ENCODE measurements at places on chromosomes 13 and 19.

DNA sequence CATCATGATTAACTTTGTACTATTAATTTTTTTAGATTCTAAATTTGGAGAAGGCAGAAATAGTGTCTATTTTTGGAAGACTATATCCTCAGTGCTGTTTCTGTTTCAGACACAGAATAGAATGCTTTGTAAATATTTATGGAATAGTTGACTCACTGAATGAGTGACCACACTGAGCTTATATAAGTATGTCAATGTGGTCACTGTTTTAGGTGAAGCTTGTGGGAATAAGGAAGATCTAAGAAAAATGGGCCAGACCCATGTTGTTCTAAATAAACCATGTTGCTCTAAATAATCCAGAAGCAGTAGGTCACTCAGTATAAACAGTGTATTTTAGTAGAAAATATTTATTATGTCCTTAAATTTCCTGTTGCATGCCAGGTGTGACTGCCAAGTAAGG lies 45.5 kb upstream of the DACH1 start:
- DNase-seq = no peak

GRCh38 chr13:105960326-105960725 lies 575.1 kb downstream of the EFNB2 start:
- DNase-seq = no peak

DNA sequence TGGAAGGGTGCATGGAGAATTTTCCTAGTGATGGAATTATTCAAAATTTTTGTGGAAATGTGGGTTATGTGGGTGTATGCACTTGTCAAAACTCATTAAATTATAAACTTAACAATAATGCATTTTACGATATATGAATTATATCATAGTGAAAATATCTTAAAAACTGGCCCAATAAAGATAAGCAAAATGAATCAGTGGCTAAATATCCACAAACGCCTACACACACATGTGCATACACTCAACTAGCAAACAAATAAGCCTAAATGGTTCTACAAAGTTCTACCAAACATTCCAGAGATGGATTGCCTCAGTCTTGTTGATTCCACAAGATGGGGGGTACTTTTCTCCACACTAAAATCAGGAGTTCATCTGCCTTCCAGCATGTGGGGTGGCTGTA lies 349.5 kb downstream of the TSHZ3 start:
- DNase-seq = no peak

DNA sequence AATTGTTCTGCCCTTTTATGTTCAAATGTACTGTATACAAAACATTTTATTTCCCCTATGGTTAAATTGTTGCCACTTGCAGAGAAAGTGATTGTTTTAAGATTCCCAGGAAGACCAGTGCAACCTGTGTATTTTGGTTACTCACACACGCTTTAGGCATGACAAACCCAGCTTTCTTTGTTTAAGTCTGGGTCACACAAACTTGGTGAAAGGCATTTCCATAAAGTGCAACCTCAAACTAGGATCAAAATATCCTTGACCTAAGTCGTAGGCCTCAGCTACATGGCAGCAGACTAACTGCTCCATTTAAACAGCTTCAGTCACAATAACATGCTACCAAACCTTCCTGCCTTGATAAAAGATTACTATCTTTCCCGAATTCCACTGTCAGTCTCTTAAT lies 639.0 kb upstream of the PRR20A start:
- no peak for DNase-seq

DNA sequence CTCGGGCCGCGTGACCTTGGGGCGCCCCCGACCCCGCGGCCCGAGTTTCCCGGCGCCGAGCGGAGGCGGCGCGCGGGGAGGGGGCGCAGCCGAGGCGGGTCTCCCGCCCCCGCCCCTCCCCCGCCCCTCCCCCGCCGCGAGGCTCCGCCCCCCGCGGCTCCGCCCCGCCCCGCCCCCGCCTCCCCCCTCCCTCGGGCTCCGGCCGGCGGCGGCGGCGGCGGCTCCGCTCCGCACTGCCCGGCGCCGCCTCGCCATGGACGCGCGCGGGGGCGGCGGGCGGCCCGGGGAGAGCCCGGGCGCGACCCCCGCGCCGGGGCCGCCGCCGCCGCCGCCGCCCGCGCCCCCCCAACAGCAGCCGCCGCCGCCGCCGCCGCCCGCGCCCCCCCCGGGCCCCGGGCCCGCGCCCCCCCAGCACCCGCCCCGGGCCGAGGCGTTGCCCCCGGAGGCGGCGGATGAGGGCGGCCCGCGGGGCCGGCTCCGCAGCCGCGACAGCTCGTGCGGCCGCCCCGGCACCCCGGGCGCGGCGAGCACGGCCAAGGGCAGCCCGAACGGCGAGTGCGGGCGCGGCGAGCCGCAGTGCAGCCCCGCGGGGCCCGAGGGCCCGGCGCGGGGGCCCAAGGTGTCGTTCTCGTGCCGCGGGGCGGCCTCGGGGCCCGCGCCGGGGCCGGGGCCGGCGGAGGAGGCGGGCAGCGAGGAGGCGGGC lies at the start of gene HCN2:
Gene HCN2, plus strand, starts transcription at position 189 of the 703 bp plus-strand sequence. Its CDS starts 65 bp downstream, at position 254.
- DNase-seq = no peak

- DNase-seq = no peak
These were observed 1.0 kb downstream of the COL4A1 start for GRCh38 chr13:110305949-110306339.

GRCh38 chr19:18353378-18354005 lies 13.1 kb downstream of the PGPEP1 start:
- no peak for DNase-seq

DNA sequence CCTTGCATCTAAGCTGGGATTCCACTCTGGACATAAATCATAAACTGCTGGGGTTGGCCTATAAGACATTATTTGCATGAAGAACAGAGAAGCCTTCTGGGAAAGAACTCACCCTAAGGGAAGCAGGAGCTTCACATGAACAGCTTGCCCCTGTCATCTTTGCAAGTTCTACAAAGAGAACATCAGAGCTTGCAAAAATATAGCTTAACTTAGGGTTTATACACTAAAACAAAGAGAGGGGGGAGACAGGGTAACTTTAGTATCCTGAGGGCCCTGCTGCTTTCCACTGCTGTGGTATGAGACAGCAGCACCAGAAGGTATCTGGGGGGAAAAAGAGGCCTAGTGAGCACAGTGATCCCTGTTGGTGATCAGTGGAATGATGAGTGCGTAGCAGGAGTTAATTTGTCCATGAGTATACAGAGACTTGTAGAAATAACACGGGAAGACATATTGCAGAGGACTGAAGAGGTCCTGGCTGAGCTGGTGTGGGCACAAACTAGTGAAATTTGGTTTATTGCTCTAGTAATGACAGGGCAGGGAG lies 116.1 kb upstream of the TSC22D1 start:
- no peak for DNase-seq

GRCh38 chr13:102191951-102192502 lies 209.8 kb downstream of the FGF14 start:
- no peak for DNase-seq

DNA sequence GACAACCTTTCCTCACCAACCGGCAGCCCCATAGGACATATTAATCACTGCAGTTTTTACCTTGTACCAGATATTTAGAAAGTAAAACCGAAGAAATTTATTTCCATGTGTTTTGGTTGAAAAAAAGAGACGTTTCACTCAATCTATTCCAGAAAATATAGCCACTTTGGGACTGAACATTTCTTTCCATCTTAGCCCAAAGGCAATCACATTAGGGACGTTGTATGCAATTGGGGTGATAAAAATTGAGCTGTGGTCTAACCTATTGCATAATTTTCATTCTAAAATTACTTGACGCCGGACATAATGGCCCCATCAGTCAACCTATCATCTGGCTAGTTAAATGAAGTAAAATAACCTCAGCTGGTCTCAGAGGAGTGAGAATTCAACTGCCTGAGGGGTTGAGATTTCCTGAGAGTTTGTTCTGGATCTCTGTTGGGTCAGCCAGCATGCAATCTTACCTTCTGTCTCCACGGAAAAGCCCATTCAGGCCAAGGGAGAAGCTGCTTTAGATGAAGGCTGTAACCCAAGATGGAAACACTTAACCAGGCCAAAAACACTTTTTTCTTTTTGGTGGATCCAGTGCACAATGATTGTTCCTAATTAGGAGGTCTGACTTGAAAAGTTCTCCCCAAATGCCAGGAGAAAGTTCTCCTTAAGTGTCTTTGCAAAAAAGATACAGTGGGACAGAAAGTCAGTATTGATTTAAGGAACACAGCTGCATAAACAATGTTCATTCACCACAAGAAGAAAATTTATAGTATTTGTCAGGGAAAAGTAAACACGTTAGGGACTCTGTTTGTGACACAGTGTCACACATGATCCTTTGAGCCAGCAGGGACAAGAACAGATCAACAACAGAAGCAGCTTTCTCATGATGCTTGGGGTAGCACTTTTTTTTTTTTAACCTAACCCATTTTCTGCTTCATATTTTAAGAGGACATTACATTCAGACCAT lies 34.1 kb downstream of the DLEU7 start:
- DNase-seq = no peak

All from caudate nucleus (tissue), 63 donors.